Activated CD8-positive, alpha-beta memory T cell treated with anti-CD3 and anti-CD28 coated beads for 24 hours (primary cell): ENCODE measurements at places on chromosomes 2 and 18.
A peak's percentile ranks its signal among the peaks of the same experiment; 100 is the strongest.

GRCh38 chr2:201882353-201883090 lies 76.2 kb downstream of the CDK15 start:
- DNase-seq: no peak

- DNase-seq: peak; percentile 86
Observed at GRCh38 chr2:203327901-203328759, at the start of gene ABI2. Gene ABI2 (plus strand): TSS chr2:203328394. CDS start chr2:203328515, 121 bp downstream.

DNA sequence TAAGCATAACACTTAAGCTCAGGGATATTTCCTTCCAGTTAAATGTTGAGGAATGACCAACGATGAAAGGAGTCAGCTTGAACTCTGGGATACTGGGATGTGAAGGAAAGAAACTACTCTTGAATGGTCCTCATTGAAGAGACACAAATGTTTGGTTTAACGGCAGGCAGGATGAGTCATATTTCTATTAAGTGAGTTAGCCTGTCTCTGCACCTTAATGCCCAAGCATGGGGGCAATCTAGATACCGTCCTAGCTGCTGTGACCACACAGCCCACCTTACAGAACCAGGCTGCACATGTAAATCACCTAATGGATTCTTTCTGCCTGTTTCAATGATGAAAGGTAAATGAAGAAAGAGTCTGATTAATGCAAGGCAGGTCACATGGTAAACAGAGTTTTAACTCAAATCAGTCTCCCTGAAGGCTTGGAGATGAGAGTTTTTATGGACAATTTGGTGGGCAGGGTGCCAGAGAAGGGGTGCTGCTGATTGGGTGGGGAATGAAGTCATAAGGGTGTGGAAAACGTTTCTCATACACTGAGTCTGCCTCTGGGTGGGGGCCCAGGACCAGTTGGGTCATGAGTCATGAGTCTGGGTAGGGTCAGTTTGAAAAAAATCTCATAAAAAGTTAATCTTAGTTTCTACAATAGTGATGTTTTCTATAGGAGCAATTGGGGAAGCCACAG lies 144.6 kb upstream of the MMADHC start:
- no peak for DNase-seq

GRCh38 chr2:163697846-163698637 lies 37.8 kb downstream of the FIGN start:
- DNase-seq: no peak
